Gastrocnemius medialis (tissue), 4 donors: ENCODE measurements at places on chromosomes 5 and 9.
A peak's percentile ranks its signal among the peaks of the same experiment; 100 is the strongest.

- no peak overlapping the region for H3K4me3 ChIP-seq
- H3K27ac ChIP-seq: no peak overlapping the region
- H3K36me3 ChIP-seq: no peaks in the 10 kb centered on the region
- no peak for DNase-seq
Observed at GRCh38 chr5:108196276-108196675, 185.6 kb downstream of the FBXL17 start.

DNA sequence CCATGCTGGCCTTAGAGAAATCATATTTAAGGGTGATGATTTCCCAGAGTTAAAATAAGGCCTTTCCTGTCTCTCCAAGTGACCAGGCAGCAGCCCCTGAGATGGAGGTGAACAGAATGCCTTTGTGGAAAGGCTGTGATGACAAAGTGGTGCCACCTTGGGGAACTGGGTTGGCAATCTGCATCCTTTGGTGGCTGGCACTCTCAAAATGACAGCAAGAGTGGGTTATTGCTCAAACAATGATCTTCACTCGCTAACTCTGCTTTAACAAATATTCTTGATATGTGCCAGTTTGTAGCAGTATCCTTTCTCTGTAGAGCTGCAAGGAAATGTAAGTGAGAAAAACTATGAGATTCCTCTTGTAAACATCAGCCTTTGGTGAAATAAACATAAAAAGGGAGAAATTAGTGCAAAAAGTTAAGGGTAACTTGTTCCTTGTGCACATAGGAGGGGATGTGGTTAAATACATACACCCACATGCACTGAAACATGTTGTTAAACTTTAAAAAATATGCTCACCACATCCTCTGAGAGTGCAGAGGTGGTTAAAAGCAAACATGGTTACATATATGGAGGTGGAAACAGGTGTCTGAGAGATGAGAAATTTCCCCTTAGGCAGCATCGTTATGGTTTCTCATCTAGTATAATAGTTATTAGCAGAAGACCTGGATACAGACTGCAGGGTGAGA is 373.4 kb upstream of the CTNND2 start:
- DNase-seq: no peak
- no peaks in the 10 kb centered on the region for H3K27me3 ChIP-seq
- H3K4me1 ChIP-seq: no peaks in the 10 kb centered on the region
- no peaks in the 10 kb centered on the region for H3K36me3 ChIP-seq

- DNase-seq: peak; percentile 68
- H3K4me3 ChIP-seq: peak overlapping the region; percentile 57
- H3K27ac ChIP-seq: peak overlapping the region; percentile 92
- H3K4me1 ChIP-seq: peaks cover 54% of the 10 kb centered on the region
- H3K27me3 ChIP-seq: no peaks in the 10 kb centered on the region
Observed at GRCh38 chr9:121298689-121299466, 30.9 kb downstream of the GSN start.

GRCh38 chr5:58024151-58024550 is 435.7 kb downstream of the PLK2 start:
- no peak for DNase-seq
- no peaks in the 10 kb centered on the region for H3K36me3 ChIP-seq
- H3K27ac ChIP-seq: no peak overlapping the region
- H3K4me3 ChIP-seq: no peak overlapping the region
- peaks cover 5% of the 10 kb centered on the region for H3K4me1 ChIP-seq

- H3K4me1 ChIP-seq: no peaks in the 10 kb centered on the region
- DNase-seq: no peak
- no peak overlapping the region for H3K4me3 ChIP-seq
- H3K36me3 ChIP-seq: no peaks in the 10 kb centered on the region
Observed at GRCh38 chr9:93702261-93702660, 125.9 kb downstream of the PHF2 start.

DNA sequence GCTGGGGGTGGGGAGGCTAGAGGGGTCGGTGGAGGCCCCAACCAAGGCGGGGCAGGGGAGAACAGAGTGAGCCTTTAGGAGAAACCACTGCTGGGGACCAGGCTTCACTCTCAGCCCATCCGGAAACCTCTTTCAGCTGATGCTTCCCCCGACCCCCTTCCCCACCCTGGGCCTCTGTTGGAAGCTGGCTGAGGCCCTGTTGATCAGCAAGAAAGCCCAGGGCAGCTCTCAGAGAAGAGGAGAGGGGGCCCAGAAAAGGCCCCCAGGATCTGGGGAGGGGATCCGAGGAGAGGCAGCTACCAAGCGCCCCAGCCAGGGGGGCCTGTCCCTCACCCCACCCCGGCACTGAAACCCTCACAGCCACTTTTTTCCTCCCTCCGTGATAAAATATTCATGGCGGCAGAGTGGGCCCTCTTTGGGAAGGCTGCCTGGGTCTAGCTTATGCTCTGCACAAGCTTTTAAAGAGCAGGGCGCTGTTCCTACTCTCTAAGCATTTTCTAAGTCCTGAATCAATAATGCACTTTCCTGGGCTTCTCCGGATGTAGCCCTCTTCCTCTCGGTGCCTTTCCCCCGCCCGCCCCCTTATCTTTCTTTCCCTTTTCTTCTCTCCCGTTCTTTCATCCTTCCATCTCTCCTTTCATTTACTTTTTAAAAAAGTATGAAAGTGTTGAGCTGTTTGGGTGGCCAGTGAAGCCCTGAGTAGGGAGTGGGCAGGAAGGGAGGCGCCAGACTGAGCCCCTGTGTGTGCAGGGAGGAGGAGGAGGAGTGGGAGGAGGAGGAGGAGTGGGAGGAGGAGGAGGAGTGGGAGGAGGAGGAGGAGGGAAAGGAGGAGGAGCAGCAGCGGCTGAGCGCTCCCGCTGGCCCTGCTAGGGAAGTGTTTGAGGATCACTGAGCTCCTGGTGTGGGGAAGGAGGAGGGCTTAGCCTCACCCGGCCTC is 23.5 kb downstream of the NTNG2 start:
- peaks cover 20% of the 10 kb centered on the region for H3K27me3 ChIP-seq
- no peaks in the 10 kb centered on the region for H3K36me3 ChIP-seq
- no peak for DNase-seq
- no peak overlapping the region for H3K4me3 ChIP-seq
- no peak overlapping the region for H3K27ac ChIP-seq

DNA sequence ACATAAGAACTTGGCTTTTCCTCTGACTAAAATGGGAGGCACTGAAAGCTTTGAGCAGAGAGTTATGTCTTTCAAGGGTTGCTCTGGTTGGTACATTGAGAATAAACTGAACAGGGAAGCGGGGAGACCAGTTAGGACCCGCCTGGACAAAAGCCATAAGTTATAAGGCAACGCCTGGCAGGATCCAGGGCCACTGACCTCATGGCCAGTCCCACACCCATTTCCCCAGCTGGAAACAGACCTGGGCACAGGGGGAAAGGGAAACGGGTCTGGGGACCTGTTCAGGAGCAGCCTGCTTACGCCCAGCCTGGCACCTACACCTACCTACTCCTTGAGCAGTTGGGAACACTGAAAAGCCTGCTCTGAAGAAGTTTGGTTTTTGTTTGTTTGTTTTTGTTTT is 1.3 kb downstream of the SPINK4 start:
- no peak for DNase-seq
- H3K27me3 ChIP-seq: no peaks in the 10 kb centered on the region
- no peak overlapping the region for H3K27ac ChIP-seq

DNA sequence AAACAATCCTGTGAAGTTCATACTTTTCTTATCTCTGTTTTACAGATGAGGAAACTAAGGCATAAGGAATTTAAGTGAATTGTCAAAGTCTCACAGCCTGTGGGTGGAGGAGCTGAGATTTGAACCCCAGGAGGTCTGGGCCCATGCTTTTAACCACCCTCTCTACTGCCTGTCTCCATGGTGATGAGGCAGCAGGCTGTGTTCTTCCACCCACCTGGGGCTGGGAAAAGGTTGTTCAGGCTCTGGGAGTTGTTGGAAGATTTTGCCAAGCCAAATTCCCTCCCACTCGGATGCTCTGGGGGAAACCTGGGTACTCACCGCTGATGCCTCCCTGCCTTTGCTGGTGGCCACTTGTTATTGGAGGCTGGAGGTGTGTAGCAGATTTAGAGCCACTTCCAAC is 18.3 kb upstream of the SYNPO start:
- no peaks in the 10 kb centered on the region for H3K36me3 ChIP-seq
- no peaks in the 10 kb centered on the region for H3K27me3 ChIP-seq
- H3K4me1 ChIP-seq: peaks cover 49% of the 10 kb centered on the region

- H3K27ac ChIP-seq: no peak overlapping the region
- H3K27me3 ChIP-seq: no peaks in the 10 kb centered on the region
- H3K4me1 ChIP-seq: peaks cover 4% of the 10 kb centered on the region
- no peak overlapping the region for H3K4me3 ChIP-seq
- no peaks in the 10 kb centered on the region for H3K36me3 ChIP-seq
Observed at GRCh38 chr9:95989297-95989696, 113.8 kb downstream of the ERCC6L2 start.

GRCh38 chr9:133821601-133822429 is 83.7 kb upstream of the SARDH start:
- H3K4me1 ChIP-seq: no peaks in the 10 kb centered on the region
- H3K27ac ChIP-seq: no peak overlapping the region
- no peaks in the 10 kb centered on the region for H3K36me3 ChIP-seq
- peaks cover 3% of the 10 kb centered on the region for H3K27me3 ChIP-seq
- no peak for DNase-seq

DNA sequence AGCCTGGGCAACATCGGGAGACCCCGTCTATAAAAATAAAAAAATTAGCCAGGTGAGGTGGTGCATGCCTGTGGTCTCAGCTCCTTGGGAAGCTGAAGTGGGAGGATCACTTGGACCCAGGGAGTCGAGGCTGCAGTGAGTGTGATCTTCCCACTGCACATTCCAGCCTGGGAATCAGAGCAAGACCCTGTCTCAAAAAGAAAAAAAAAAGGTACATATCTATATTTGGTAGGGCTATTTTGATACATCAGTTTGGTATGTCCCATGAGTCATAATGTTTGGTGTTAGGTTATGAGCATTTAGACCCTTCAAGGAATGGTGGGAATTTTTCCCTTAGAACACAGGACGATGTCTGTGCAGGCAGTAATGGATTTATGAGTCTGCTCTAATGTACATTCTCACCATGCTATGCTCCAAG is 55.3 kb upstream of the POU4F3 start:
- peaks cover 10% of the 10 kb centered on the region for H3K4me1 ChIP-seq
- no peaks in the 10 kb centered on the region for H3K27me3 ChIP-seq
- no peak overlapping the region for H3K4me3 ChIP-seq
- DNase-seq: no peak
- no peaks in the 10 kb centered on the region for H3K36me3 ChIP-seq

- H3K27me3 ChIP-seq: no peaks in the 10 kb centered on the region
- H3K4me1 ChIP-seq: peaks cover 57% of the 10 kb centered on the region
- peaks cover 62% of the 10 kb centered on the region for H3K36me3 ChIP-seq
- no peak overlapping the region for H3K27ac ChIP-seq
- DNase-seq: no peak
- H3K4me3 ChIP-seq: no peak overlapping the region
Observed at GRCh38 chr9:134050726-134051125, 17.1 kb downstream of the BRD3 start.

GRCh38 chr5:122114501-122114900 is 14.8 kb upstream of the ZNF474 start:
- no peak overlapping the region for H3K4me3 ChIP-seq
- H3K36me3 ChIP-seq: no peaks in the 10 kb centered on the region
- DNase-seq: no peak
- no peaks in the 10 kb centered on the region for H3K4me1 ChIP-seq

DNA sequence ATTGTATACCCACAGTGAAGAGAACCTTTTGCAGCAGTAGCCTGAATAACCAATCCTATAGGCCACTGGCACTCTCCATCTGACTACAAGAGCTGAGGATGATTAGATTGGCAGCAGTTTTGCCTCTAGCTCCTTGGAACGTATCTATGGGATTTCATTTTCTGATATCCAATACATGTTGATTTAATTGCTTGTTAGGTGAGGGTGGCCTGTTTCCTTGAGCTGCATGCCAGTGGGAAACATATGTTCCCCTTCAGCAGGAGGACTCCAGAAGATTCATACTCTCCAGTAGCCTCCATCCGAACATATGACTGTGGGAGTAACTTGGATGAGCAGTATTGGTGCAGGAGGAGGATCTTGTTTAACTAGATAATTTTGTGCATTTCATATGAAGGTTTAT is 51.5 kb downstream of the GCNT1 start:
- H3K27ac ChIP-seq: no peak overlapping the region
- H3K27me3 ChIP-seq: no peaks in the 10 kb centered on the region
- DNase-seq: no peak
- no peaks in the 10 kb centered on the region for H3K36me3 ChIP-seq

DNA sequence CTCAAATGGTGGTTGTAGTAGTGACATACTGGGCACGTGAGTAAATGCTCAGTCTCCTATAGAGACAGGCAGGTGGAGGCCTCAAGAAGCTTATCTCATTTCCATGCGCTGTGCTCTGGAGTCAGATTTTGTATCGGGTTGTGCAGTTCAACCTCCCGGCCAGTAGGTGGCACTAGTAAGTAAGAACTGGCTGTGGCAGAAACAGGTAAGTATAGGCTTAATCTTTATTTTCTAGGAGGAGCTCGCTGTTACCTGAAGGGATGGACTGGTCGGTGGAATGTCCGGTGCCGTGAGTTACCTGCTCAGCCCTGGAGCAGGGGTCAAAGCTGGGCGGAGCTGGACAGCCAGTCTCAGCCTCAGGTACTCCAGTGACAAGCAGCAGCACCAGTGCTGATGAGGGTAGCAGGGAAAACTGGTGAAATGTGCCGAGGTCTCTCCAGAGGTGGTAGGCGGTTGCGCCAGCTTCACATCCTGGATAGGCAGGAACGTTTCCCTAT is 880.1 kb upstream of the SEMA6A start:
- no peak overlapping the region for H3K27ac ChIP-seq
- H3K36me3 ChIP-seq: no peaks in the 10 kb centered on the region
- no peaks in the 10 kb centered on the region for H3K27me3 ChIP-seq
- H3K4me3 ChIP-seq: no peak overlapping the region

DNA sequence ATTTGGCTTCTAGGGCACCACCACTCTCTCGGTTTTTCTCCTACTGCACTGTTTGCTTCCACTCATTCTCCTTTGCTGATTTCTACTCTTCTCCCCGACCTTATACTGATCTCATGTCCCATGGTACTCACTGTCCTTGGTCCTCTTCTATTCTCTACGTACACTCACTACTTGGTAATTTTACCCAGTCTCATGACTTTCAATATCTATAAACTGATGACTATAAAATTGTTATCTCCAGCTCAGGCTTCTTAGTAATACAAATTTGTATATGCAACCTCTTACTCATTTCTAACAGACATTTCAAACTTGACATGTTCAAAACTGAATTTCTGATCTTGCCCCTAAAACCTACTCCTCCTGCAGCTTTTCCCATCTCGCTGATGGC is 4.1 kb downstream of the RAPGEF6 start:
- DNase-seq: no peak
- peaks cover 31% of the 10 kb centered on the region for H3K4me1 ChIP-seq
- no peaks in the 10 kb centered on the region for H3K27me3 ChIP-seq
- no peak overlapping the region for H3K27ac ChIP-seq
- H3K36me3 ChIP-seq: no peaks in the 10 kb centered on the region
